ENCODE measurements at places on chromosomes 2 and 18. TPM values are rescaled to one million over a fixed set of nuclear protein-coding genes. Genes with fewer than 3 reads are reported as not detected.

DNA sequence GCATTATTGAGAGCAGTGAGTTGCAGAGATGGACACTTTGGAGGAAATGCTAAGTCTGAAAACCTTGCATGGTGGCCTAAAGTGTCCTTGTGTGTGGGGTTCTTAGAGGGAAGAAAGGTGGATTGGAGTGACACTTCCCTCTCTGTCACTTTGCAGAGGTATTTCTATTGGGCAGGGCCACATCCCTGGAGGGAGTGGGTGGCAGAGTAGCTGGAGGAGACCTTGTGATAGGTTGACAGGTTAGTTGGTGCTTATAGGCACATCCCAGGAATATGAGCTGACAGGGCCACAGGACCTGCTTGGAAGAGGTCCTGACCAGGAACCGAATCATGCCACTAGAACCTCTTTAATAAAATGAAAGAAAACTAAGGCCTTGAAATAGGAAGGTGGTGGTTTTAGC, 972 bp upstream of the IGFBP5 start:
- H3K4me3 ChIP-seq = no peak overlapping the region
- peaks cover 19% of the 10 kb centered on the region for H3K4me1 ChIP-seq
- no peaks in the 10 kb centered on the region for H3K36me3 ChIP-seq
- H3K27me3 ChIP-seq = no peaks in the 10 kb centered on the region

DNA sequence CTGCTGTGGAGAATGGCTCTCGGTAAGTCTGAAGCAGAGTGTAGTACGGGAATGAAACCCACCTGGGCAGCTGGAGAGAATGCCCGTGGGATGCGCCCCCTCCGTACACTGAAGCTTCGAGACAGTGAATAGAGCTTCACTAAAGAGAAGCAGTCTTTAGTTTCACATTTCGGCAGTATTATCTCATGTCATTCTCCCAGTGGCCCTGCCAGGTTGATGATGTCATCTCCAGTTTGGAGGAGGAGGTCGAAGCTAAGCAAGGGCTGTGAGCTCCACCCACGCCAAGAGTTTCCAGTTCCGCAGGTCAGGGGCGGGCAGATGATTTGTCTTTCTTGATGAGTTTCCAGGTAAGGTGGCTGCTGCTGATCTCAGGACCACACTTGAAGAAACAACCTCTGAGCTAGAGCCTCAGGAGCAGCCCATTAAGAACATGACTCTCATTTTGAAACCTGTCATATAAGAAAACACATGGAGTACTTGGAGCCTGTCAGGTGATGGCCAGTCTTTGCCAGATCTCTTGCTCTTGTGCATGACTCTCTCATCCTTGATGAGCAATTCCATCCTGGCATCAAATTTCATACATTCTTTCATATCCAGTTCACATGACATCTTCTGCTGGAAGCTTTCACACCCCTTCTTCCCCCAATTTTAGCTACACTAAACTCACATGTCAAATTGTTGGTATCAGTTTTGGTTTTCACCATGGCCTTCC, 475.0 kb downstream of the RNF144A start:
- no peaks in the 10 kb centered on the region for H3K36me3 ChIP-seq
- H3K4me1 ChIP-seq = no peaks in the 10 kb centered on the region
- no peak for DNase-seq
- H3K27me3 ChIP-seq = no peaks in the 10 kb centered on the region

DNA sequence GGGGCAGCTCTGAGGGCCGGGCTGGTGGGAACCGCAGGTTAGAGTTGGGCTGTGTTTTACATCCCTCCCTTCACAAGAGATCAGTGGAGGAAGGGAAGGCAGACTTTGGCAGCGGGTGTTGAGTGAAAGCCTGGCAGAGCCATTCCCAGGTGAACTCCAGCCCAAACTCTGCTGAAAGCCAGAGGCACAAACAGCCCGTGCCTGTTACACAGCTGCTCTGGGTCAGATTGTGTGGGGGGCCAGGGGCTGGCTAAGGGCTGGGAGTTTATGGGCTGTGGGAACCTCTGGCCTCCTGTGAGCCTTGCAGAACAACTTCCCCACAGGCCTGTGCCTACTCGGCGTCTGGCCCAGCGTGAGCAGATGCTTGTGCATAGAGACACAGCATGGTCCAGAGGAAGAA, 286.8 kb downstream of the CLIP4 start:
- no peaks in the 10 kb centered on the region for H3K4me1 ChIP-seq
- DNase-seq = no peak
- no peak overlapping the region for H3K27ac ChIP-seq
- H3K27me3 ChIP-seq = no peaks in the 10 kb centered on the region

DNA sequence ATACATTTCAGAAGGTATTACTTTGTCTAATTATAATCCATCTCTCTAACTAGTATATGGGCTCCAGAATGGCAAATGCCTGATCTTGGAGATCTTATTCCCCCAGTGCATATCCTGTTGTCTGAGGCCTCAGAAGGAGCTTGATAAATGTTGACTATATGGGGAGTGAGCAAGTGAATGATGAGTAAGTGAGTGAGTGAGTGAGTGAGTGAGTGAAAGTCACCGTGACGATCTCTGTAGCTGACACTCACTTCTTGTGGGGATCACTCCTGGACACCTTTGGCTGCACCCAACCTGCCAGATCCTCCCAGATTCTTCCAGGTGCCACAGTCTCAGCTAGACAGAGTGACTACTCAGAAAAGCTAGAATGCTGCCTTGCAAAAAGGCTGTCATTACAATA, 2.8 kb downstream of the XDH start:
- H3K4me3 ChIP-seq = no peak overlapping the region
- H3K27me3 ChIP-seq = no peaks in the 10 kb centered on the region
- H3K27ac ChIP-seq = no peak overlapping the region
- H3K4me1 ChIP-seq = peaks cover 15% of the 10 kb centered on the region
- H3K36me3 ChIP-seq = no peaks in the 10 kb centered on the region

DNA sequence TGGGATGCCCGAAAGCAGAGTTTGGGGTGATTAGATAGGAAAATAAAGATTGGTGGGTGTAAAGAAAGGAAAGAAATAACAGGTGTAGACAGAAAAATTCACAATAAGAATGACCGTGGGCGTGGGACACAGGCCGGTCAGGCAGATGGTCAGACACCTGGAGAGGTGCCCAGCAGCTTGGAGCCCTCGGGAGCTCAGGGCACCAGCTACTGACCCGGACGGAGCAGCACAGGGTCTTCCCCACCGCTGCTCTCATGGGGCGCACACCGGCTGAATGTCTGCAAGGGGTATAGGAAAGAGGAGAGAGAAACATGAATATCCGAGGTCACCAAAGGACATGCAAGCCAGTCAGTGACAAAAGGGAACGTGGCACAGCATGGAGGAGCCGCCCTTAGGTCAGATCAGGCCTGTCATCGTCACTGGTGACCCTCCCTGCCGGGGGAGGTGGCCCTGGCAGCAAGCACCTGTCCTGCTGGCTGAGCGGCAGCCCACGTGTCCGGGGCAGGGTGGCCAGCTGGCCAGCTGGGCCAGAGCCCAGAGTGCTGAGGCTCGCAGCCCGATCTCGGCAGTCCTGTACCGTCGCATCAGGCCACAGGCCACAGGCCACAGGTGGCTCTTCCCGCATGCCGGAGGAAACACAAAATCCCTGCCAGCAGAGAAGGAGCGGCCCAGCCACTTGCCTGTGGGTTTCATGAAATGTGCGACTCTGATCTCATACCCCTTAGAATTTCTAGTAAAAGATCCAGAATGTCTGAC, 112.0 kb upstream of the NDUFV2 start:
- H3K27ac ChIP-seq = no peak overlapping the region
- peaks cover 8% of the 10 kb centered on the region for H3K4me1 ChIP-seq
- DNase-seq = peak; percentile 64
- no peaks in the 10 kb centered on the region for H3K36me3 ChIP-seq

DNA sequence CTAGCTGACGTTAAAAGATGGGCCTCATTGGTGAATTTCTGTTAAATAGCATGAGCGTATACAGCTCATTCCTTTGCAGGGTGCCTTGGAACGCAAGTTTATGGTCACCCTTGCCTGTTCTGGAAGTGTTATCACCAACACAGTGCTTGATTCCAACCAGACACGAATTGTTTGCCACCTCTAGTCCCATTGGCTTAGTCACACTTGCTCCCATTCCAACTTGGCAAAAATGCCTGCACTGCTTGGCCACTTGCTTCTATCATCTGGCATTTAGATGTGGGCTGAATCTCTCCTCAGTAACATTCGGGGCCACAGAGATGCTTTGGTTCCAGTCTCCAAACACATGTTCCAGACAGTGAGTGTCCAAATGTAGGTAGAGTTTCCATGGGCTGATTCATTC, 27.5 kb upstream of the ACVR1 start:
- no peaks in the 10 kb centered on the region for H3K36me3 ChIP-seq
- no peak for DNase-seq
- no peaks in the 10 kb centered on the region for H3K27me3 ChIP-seq
- H3K4me3 ChIP-seq = no peak overlapping the region
- H3K4me1 ChIP-seq = no peaks in the 10 kb centered on the region

DNA sequence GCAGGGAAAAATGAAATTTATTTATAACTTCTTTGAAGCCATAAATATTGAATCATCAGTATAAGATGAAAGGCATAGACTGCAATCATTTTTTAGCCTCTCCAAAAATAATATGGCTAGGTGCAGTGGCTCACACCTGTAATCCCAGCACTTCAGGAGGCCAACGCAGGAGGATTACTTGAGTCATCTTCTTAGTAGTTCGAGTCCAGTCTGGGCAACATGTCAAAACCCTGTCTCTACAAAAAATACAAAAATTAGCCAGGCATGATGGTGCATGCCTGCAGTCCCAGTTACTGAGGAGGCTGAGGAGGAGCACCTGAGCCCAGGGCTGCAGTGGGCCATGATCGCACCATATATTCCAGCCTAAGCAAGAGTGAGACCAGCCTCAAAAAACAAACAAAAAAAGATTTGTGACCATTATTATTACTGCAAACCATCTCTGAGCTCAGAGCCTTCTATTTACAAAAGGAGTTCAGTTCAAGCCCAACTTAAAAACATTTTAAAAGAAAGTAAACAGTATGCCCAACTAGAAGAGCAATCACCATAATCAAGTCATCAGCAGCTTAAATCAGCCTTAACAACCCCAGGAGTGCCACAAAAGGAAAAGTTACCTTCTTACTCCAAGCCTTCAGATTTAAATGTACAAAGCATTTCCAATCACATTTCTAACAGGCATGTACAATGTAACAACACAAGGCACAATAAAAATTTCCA, 37.5 kb downstream of the KCNG3 start:
- no peak overlapping the region for H3K27ac ChIP-seq
- no peak for DNase-seq
- H3K4me3 ChIP-seq = no peak overlapping the region
- no peaks in the 10 kb centered on the region for H3K27me3 ChIP-seq

- H3K4me3 ChIP-seq = peak overlapping the region; percentile 85
- H3K36me3 ChIP-seq = no peaks in the 10 kb centered on the region
- DNase-seq = peak; percentile 88
- H3K27ac ChIP-seq = peak overlapping the region; percentile 97
- no peaks in the 10 kb centered on the region for H3K27me3 ChIP-seq
- peaks cover 17% of the 10 kb centered on the region for H3K4me1 ChIP-seq
Measured at GRCh38 chr18:35580701-35581539, 620 bp upstream of the GALNT1 start.

- H3K36me3 ChIP-seq = no peaks in the 10 kb centered on the region
- DNase-seq = no peak
- no peak overlapping the region for H3K4me3 ChIP-seq
- peaks cover 24% of the 10 kb centered on the region for H3K4me1 ChIP-seq
Measured at GRCh38 chr2:105521176-105521575, 122.3 kb upstream of the FHL2 start.

DNA sequence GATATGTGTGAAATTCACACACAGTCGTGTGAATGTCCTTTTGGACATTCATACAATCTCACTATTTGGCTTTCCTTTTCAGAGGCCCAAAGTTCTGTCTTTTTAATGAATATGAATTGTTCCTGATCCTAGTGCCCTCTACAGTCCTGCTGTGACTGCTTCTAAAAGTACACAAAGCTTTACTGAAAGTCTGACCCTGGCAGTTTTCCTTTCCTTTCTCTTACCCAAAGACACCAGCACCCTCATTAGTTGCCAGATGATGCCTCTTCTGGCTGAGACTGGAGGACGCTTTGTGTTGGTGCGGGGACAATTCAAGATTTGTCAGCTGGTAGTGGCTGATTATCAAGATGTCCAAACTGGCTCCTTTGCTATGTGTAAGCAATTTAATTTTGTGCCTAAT, 81.8 kb upstream of the CDCA7 start:
- H3K4me1 ChIP-seq = no peaks in the 10 kb centered on the region
- no peaks in the 10 kb centered on the region for H3K27me3 ChIP-seq
- no peaks in the 10 kb centered on the region for H3K36me3 ChIP-seq
- no peak overlapping the region for H3K27ac ChIP-seq
- no peak overlapping the region for H3K4me3 ChIP-seq
- peak; percentile 9 for DNase-seq

GRCh38 chr2:190854726-190855125, 25.9 kb upstream of the GLS start:
- no peaks in the 10 kb centered on the region for H3K36me3 ChIP-seq
- no peak overlapping the region for H3K27ac ChIP-seq
- H3K4me1 ChIP-seq = peaks cover 15% of the 10 kb centered on the region

DNA sequence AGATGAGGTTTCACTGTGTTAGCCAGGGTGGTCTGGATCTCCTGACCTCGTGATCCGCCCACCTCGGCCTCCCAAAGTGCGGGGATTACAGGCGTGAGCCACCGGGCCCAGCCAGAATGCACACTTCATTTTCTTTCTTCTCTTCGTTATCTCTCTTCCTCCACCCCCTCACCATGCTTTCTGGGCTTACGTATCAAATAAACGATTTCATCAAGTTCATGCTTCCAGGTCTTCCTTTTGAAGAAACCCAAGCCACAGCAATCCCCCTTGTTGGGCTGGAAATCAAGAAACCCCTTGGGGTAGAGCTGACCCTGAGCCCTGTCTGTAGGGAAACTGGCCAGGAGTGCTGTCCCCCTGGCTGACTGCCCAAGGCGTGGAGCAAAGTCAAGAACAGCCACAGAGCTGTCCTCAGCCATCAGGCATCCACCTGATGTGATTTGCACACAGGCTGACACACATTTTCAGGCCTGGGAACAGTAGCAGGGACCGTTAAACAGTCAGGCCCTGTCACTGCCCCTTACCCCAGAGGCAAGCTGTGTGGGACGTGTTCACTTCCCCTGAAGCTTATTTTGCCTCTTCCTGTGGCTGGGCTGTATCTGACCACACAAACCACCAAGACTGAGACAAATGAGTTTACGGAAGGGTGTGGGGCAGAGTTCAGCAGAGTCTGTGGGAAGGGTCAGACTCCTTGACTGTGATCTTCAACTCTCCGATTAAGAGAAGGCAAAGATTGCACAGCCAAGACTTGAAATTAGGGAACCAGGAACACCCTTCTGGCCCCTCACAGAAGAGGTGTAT, 15.1 kb upstream of the NMUR1 start:
- H3K4me3 ChIP-seq = no peak overlapping the region
- peaks cover 5% of the 10 kb centered on the region for H3K4me1 ChIP-seq
- H3K36me3 ChIP-seq = no peaks in the 10 kb centered on the region
- H3K27ac ChIP-seq = peak overlapping the region; percentile 29
- H3K27me3 ChIP-seq = no peaks in the 10 kb centered on the region
- DNase-seq = peak; percentile 66

The MC2R gene
- not detected for polyA plus RNA-seq

All from stomach (tissue), 19 donors.